Activated CD8-positive, alpha-beta memory T cell treated with anti-CD3 and anti-CD28 coated beads, Interleukin-2, amount 10 ng/mL, durations not matched to agents 7 days and 5 days (primary cell): ENCODE measurements at places on chromosomes 5 and 9. TPM values are rescaled to one million over a fixed set of nuclear protein-coding genes. Genes with fewer than 3 reads are reported as not detected.

The PRDM9 gene
- not detected for total RNA-seq

GRCh38 chr5:176388003-176388443 is 375 bp downstream of the NOP16 start:
- peaks cover 46% of the 10 kb centered on the region for H3K36me3 ChIP-seq
- H3K27ac ChIP-seq = peak overlapping the region; percentile 99
- H3K4me3 ChIP-seq = peak overlapping the region; percentile 93
- peaks cover 36% of the 10 kb centered on the region for H3K4me1 ChIP-seq

DNA sequence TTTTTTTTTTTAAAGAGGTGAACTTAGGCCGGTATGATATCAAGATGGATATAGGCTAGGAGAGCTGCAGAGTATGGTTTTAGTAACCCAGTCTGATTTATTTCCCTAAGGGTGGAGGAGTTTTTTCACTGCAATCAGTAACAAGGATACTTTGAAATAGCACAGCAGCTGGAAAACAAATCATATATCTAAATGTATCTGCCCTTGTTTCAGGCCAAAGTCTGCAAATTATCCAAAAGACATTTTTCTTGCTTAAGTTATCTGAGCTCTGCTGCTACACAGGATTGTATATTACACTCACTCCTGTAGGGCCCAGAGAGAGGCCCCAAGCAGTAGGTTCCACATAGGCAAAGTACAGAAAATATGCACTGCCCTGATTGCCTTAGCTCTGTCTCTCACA is 222.4 kb downstream of the NTRK2 start:
- no peaks in the 10 kb centered on the region for H3K36me3 ChIP-seq
- H3K4me3 ChIP-seq = no peak overlapping the region
- no peaks in the 10 kb centered on the region for H3K4me1 ChIP-seq
- no peak for DNase-seq

DNA sequence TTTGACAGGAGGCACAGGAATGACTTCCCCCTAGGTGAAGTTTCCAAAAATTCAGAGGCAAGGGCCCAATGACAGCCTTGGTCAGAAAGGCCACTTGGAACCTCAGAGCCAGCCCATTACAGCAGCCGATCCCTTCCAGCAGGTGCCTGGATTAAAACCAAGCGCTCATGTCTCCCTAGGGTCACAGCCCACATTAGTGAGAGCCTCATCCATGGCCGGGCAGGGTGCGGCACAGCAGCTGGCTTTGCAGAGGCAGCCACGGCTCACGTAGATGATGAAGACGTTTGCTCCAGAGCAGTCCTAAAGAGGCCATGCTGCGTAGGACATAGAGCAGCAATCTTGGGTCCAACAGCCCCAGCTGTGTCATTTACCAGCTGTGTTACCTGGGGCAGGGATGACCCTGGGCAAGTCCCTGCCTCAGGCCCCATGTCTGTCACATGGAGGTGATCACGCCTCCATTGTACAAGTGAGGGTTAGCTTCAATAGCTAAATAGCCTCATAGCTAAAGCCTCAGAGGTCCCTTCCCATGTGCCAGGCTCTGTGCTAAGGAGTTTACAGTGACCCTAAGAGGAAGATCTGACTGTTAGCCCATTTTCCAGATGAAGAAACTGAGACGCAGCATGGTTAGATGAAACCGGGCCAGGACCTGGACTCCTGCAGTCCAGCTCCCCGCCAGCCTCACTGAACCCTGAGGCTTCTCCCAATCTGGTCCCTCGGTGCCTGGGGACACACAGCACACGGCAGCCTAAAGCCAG is 39.2 kb downstream of the NEK6 start:
- H3K36me3 ChIP-seq = no peaks in the 10 kb centered on the region
- no peaks in the 10 kb centered on the region for H3K27me3 ChIP-seq
- H3K27ac ChIP-seq = no peak overlapping the region
- peaks cover 20% of the 10 kb centered on the region for H3K4me1 ChIP-seq

The CAMK2A gene
- not detected for total RNA-seq

DNA sequence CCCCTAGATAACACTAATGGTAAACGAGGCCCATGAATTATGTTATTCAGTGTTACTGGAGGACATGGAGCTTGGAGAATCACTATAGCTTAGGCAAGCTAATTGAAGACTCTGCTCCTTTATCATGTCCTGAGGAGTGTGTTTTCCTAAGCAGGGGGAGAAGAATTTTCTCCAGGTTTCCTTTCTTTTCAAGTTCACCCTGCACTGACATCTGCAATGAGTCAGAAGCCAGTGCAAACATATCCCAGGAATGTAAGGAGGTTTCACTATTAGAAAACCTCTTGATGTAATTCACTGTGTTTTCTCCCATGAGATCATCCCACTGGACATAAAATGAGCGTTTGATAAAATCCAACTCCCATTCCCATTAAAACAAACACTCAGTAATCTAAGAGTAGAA is 75.6 kb downstream of the DMRT2 start:
- no peak overlapping the region for H3K27ac ChIP-seq
- no peaks in the 10 kb centered on the region for H3K36me3 ChIP-seq
- H3K4me1 ChIP-seq = no peaks in the 10 kb centered on the region

- peaks cover 5% of the 10 kb centered on the region for H3K27me3 ChIP-seq
- no peak for DNase-seq
Observed at GRCh38 chr9:131999692-132000551, 79.7 kb downstream of the MED27 start.
